ENCODE measurements at places on chromosomes 1 and 21.
A peak's percentile ranks its signal among the peaks of the same experiment; 100 is the strongest.

DNA sequence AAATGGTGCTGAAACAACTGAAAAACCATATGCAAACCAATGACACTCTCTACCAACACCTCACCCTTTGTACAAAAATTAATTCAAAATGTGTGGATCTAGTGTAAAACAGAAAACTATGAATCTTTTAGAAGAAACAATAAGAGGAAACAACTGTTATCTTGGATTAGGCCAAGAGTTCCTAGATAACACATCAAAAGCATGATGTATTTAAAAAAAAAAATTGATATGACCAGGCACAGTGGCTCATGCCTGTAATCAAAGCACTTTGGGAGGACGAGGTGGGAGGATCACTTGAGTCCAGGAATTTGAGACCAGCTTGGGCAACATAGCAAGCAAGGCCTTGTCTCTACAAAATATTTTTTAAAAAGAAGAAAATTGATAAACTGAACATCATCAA is 79.0 kb downstream of the EIF4G3 start:
- no peak for DNase-seq

DNA sequence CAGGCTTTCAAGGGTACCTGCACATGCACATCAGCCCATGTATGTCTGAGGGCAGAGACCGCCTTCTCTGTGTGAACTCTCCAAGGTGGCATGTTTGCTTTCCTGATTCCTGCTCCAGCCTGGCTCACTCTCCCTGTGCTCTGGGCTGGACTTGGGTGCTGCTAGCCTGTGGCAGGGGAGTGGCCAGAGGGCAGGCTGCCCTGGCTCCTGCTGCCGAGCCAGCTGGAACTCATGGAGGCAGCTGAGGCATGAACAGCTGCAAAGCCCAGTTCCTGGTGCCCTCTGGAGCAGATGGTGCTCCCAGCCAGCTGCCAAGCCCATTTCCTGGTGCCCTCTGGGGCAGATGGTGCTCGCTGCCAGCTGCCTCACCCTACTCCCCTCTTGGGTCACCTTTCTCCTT is 7.6 kb downstream of the UBL4B start:
- no peak for DNase-seq

GRCh38 chr1:15966081-15966955 is 9.6 kb downstream of the ZBTB17 start:
- no peak for DNase-seq

GRCh38 chr1:22563671-22564602 is 648 bp downstream of the EPHA8 start:
- DNase-seq, result no peak

GRCh38 chr1:69451196-69451595 is 116.5 kb upstream of the LRRC7 start:
- no peak for DNase-seq

- DNase-seq, result peak; percentile 83
Observed at GRCh38 chr1:160169553-160170399, 18.4 kb downstream of the ATP1A4 start.

DNA sequence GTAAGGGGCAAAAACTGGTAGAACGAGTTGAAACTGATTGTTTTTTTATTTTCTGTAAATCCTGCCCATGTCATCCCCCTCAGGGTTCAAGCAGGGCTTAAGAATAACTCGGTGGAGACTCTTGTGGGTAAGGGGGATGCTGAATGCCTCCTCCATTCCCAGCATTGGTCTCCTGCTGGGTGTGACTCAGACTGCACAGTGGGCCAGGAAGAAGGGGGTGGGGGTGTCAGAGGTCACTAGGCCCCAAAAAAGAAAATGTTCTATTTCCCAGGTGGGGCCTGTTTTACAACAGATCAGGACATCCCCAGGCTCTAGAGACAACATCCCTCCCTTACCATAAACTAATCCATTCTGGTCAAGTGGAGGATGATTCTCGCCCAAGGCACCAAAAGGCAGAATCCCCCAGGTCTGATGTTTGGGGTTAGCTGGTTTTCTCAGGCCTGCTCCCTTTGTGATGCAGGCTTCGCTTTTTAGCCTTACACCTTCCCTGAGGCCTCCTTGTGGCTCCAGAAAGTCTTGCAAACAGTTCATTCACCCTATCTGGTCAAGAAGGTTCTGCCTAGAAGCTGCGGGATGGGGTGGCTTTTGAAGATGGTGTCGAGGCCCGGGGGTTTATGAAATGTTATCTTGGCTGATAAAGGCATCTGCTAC is 10.7 kb upstream of the GRHL3 start:
- DNase-seq, result peak; percentile 32

- DNase-seq, result peak; percentile 88
Observed at GRCh38 chr1:94734963-94735901, 84.9 kb upstream of the SLC44A3 start.

GRCh38 chr1:51156752-51157151 is 54.7 kb downstream of the C1orf185 start:
- DNase-seq, result no peak

GRCh38 chr1:113279776-113280391 is 110.4 kb upstream of the MAGI3 start:
- no peak for DNase-seq

- no peak for DNase-seq
Observed at GRCh38 chr1:244066954-244067716, 16.1 kb downstream of the ZBTB18 start.

DNA sequence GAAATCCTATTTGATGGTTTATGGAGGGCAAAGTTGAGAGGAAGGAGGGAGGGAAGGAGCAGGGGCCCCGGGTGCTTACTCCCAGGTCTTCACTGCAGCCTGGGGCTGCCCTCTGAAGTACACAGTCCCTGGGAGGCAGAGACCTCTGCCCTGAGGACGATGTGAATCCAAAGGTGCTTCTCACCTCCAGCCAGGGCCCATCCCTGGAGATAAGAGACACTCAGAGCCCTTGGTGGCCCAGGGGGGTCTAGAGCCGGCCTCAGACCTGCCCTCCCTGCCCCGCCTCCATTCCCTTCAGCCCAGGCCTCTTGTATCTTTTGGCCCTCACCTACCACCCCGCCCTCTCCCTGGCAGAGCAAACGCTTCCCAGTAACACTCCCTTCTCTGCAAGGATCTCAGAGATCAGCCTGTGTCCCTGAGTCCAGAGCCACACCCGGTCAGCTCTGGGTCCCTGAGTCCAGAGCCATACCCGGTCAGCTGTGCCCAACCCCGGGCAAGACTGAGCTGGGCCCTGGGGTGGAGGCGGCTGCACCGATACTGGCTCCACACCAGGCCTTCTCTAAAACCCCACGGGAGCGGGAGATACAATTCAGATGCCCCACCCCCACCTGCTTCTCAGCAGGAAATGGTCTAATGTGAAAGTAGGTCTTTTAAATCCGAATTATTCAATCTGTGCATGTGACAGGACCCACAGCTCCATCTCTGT is 3.6 kb upstream of the GNB1 start:
- DNase-seq, result no peak

- no peak for DNase-seq
Observed at GRCh38 chr1:183622013-183622412, 13.6 kb downstream of the ARPC5 start.

DNA sequence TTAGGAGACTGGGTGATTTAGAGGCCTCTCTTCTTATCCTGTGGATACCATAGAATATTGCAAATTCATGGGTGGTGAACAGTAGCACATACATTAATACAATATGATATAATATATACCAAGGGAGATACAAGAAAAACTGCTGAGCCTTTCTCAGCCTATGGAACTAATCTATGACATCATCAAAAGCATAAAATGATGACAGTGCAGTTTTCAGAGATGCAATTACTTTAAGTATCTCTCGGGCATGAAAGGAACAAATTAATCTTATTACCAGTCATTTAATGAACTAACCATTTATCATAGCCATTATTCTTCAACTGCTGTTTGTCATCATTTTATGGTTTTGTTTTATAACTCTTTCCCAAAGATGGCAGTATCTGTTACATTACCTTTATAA is 3.5 kb downstream of the CHODL start:
- no peak for DNase-seq

DNA sequence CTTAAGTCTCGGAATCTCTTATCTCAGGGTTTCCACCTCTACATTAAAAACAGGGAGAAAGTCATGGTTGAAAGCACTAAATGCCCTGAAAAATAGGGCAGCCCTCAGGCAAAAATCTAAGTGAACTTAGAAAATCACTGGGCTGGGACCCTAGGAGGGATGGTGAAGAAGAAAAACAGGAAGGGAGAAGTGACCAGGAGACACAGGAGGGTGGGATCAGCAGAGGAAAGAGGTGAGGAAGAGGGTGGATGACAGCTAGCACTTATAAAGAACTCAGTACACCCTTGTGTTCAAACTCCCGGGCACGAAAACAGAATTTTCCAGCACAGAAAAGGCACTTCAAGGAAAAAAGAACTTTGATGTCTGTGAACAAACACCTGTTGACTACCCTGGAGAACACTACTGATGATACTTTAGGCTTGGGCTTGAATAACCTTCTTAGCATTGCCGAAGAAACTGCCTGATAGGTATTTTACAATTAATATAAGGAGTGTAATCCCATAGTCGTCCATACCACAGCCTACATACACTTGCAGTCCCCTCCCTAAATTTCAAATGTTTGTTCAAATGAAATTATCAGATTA is 2.0 kb downstream of the CHML start:
- no peak for DNase-seq

DNA sequence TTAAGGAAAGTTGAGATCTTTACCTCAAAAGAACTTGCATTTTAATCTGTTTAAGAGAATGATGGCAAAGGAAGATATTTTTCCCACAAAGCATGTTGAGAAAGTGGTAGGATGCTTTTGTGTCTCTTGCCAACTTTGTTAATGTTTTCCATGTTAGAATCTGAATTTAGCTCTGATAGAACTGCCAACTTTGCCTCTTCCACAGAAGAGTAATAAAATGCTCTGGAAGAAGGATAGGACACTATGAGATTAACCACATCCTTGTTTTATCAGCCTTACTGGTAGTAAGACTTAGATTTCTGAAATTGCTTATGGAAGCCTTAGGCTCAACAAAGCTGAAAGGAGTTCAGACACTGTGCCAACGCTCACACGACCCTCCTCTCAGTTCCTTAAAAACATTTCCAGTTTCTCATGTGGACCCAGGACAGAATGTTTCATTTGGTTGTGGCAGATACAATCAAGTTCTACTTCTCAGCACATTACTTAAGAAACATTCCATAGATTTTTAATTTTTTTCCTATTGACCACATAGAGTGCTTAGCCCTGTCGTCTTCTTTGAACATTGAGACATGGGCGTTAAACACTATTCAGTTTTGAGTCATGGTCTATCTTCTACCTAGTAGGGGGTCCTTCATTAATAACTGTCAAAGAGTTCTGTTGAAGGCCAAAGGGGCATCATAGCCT is 59.0 kb downstream of the MTR start:
- peak; percentile 73 for DNase-seq

- peak; percentile 80 for DNase-seq
Observed at GRCh38 chr1:150974580-150975478, at the start of gene CERS2. TSS of gene CERS2 (minus strand) at chr1:150974835. CDS start at chr1:150969090, 5,745 bp downstream.

- DNase-seq, result no peak
Observed at GRCh38 chr21:29082046-29082815, 8.8 kb upstream of the CCT8 start.

DNA sequence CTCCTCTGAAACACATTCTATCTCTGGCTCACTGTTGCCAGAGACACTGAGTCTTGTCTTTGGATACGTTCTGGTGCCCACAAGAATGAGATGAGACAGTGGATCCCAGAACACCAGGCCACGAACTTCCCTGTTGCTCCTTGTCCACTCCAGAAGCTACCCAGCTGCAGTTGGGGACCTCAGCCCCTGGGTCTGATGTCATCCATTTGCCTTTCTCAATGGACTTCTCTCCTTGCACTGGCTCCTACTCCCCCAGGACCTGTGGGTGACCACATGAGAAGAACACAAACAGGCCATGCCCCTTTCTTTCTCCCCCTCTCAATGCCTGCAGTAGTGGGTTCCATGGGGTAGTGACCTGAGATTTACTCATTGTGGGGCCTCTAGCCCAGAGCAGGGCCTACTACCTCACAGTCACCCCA is 5.9 kb downstream of the NBPF1 start:
- no peak for DNase-seq
